ENCODE measurements at places on chromosomes 3 and 15.
A peak's percentile ranks its signal among the peaks of the same experiment; 100 is the strongest.

DNA sequence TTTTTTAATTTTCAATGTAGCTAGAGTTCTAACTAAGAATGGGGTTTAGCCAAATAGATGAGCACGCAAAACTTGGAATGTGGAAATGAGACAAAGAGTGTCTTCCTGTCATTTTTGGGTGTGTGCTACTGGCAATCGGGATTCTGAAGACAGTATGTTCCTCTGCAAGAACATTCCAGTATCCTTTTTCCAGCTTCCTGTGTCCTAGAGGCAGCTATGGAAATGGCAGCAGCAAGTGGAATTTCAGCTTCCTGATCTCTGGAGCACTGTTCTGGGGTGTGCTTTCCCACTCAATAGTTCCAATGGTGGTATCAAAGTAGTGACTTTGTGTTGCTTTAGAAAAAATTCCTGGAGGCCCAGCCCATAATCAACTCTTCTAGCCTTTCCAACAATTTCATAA, 642.9 kb upstream of the KCNMB2 start:
- no peak for DNase-seq

DNA sequence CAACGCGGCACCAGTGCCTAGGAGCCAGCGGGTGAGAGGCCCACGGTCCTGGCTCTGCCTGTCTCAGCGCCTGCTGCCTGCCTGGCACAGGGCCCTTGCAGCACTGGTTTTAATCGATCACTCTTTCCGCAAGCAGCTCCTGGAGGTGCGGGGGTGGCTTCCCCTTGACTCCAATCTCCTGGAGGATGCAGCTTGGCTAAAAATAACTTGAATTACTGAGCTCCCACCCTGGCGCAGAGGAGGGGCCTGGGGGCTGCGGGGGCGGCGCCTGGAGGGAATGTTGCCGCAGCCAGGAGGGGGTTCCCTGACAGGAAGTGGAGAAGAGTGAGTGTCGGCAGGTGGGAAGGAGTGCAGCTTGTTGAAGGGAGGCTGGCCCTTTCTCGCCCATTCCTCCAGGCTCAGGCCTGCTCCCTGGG, 9.9 kb upstream of the RPL29 start:
- no peak for DNase-seq

DNA sequence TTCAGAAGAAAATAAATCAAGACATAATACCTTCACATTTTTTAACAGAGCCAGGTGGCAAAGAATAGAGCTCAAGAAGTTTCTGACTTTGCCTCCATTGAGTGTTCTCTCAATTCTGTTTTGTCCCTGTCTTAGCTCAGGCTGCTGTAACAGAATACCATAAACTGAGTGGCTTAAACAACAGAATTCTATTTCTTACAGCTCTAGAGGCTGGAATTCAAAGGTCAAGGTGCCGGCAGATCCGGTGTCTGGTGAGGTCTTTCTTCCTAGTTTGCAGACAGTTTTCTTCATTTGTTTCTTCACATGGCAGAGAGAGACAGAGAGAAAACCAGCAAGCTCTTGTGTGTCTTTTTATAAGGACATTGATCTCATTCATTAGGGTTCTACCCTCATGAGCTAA, 25.6 kb downstream of the IQCH start:
- DNase-seq: no peak

DNA sequence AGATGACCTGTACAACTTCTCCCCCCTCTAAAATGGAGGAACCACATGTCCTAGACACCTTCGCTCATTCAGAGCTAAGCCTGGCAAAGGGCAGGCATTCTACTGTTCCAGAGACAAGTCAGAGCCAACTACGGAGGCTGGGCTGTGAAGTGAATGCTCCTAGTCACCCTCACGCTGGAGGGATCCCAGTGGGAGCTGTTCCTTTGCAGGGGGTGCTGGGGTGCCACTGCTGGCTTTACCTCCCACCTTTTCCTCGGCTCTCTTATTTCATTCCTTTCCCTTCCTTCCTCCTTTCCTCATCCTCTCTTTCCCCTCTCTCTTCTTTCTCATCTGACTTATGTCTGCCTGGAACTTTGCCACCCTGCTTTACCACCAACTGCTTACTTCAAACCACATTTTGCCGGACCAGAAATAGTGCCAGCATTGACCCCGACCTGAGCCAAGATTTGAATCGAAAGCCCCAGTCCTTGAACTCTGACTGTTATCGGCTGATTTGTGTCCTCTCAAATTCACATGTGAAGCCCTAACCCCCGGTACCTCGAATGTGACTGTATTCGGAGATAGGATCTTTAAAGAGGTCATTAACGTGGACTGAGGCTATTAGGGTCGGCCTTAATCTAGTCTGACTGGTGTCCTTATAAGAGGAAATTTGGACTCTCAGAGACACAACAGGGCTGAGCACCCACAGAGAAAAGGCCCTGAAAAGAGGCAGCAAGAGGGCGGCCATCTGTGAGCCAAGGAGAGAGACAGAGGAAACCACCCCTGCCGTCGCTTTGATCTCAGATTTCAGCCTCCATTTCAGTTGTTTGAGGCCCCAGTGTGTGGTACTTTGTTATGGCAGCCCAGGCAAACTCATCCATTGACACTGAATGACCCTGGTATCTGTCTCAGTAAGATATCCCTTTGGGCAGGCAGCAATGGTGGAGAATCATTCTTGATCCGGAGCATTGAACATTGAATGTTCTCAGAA, 31.3 kb upstream of the TBC1D21 start:
- no peak for DNase-seq

DNA sequence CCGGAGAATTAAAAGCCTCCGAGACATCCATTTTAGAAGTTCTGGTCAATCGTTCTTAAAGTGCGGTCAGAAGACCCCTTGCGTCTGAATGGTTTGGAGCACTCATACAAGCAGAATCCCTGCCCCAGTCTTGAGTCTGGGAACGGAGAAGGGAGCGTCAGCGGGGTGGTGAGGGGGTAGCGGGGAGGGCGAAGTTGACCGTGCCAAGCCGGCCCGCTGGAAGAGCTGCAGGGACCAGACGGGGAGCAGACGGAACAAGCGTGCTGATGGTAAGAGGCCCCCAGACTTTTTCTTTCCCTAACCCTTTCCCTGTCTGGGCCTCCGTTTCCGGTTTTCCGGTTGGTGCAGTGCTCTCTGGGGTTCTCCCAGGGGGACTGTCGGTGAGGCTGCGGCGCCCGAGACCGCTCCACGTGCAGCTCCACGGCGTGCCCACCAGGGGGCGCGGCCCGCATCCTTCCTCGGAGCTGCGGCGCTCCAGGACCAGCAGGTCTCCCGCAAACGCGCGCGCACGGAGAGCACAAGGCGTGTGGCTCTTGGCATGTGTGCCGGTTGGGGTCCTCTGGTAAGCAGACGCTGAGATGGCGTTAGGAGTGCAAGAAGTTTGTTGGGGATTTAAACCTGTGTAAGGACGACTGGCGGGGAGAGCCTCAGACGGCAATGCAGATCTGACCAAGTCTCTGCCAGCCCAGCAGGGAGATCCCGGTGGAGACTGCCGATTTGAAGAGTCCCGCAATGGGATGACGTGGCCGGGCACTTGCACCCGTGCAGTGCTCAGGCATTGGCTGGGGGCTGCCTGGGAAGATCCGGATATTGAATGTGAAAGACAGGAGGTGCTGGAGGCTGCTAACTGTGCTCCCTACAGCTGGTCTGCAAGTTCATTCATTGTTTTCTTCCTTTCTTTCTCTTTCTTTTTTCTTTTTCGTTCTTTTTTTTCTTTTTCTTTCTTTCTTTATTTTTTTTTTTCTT, 19.2 kb upstream of the CORO2B start:
- DNase-seq: peak; percentile 74

- DNase-seq: no peak
Observed at GRCh38 chr3:45440562-45440961, 52.2 kb downstream of the LARS2 start.
